ENCODE measurements at places on chromosomes 7 and 10.

GRCh38 chr7:91609525-91609924 lies 271.0 kb downstream of the MTERF1 start:
- DNase-seq: no peak

DNA sequence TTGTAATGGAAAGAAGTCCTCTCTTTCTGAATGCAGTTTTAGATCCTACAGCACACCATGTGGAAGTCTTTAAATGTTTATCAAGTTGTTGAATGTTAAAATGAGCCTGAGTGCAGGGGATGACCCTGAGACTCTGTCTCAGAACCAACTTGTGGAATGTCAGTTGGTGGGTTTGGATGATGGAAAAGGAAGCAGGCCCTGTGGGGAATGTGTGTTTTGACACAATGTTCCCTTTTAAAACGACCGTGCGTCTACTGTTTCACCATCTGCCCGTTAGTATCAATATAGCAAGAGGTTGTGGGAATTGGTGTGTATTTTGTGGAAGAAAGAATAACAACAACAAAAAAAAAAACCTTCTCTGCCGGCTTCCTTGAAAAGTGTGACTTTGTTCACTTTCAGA lies 8.3 kb downstream of the DYNC1I1 start:
- DNase-seq: no peak

DNA sequence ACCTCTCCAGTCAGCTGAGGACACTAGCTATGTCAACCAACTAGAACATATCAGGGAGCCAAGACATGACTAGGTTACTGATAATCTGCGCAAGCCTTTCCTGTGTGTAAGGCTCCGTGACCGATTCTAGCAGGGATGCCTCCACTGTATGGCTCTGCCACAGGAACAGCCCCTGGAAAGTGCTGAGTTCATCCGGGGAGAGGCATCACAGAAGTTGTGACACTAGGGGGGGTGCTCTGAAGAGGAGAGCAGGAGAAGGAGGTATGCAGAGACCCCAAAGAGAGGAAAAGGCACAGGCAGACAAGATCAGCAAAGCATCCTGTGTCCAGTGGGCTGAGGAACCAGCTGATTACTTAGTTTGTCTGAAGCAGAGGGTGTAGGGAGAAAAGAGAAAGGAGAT lies 13.5 kb downstream of the UPP1 start:
- no peak for DNase-seq

DNA sequence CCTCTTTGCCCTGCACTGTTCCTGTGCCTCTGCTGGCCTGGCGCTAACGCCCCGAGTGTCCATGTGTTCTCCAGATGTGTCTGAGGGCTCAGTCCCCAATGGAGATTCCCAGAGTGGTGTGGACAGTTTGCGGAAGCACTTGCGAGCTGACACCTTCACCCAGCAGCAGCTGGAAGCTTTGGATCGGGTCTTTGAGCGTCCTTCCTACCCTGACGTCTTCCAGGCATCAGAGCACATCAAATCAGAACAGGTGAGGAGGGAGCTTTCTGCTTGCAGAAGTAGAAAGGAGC lies 60.9 kb downstream of the PAX2 start:
- no peak for DNase-seq

- no peak for DNase-seq
Measured at GRCh38 chr7:29421010-29421956, 142.4 kb upstream of the PRR15 start.

- no peak for DNase-seq
Measured at GRCh38 chr7:114405427-114405826, 9.2 kb upstream of the FOXP2 start.

GRCh38 chr10:13758312-13758711 lies 171.5 kb downstream of the PRPF18 start:
- no peak for DNase-seq

GRCh38 chr7:34083440-34083839 lies 178.1 kb downstream of the BMPER start:
- no peak for DNase-seq

DNA sequence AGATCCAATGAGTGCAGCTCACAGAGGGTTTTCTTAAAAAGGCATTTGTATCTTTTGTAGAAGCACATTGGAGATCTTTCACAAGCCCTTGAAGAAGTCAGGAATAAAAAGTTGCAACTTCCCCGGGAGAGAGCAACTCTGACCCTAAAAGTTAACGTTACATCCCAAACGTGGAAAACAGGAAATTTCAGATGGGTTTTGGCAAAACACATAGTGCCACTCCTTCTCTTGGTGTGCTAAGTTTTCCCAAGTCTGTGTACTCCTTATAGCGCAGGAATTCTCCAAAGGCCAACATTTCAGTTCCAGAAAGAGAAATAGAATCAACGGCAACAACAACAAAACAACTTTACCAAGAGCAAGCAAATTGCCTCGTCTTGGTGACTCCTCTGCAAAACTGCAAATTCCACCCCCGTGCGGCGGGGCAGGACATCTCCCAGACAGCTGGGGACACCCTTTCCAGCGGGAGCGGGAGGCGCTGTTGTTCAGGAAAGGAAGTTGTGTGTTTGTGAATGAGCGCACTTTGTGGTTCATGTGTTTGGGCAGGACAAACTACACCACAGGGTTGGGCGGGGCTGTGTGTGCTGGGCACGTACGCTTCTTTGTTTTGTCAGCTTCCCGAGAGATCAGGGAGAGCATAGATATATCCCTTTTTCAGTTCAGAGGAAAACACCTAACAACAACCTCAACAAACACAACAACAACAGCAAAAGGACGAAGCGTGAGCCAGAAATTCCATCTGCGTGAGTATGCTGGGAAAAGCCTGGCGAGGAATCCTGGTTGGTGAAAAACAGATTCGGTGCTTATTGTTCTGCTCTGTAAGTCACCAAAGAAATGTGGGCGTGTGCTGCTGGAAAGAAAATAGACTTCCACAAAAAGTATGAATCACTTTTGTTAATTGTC lies 294.7 kb upstream of the PITRM1 start:
- no peak for DNase-seq

- DNase-seq: no peak
Measured at GRCh38 chr7:25522727-25523126, 294.4 kb upstream of the NPVF start.

- DNase-seq: no peak
Measured at GRCh38 chr7:150977382-150978125, 567 bp downstream of the KCNH2 start.

- DNase-seq: no peak
Measured at GRCh38 chr10:96228408-96228994, 42.9 kb downstream of the BLNK start.

DNA sequence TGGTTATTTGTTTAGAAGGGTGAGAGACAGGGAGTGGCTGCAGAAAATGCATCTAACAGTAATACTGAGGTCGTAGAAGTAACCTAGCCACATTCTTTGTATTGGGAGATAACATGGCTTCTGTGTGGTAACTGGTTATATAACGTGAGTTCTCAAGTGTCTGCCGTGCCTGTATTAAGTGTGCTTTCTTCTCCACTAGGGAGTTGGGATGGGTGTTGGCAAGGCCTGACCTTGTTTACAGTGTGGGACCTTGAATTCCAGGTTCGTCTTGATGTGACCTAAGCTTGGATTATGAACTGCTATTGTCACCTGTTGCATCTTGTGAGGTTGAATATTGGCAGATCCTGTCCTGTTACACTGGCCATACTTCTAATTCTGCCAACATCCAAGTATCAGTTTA lies 145.3 kb upstream of the NAMPT start:
- no peak for DNase-seq

DNA sequence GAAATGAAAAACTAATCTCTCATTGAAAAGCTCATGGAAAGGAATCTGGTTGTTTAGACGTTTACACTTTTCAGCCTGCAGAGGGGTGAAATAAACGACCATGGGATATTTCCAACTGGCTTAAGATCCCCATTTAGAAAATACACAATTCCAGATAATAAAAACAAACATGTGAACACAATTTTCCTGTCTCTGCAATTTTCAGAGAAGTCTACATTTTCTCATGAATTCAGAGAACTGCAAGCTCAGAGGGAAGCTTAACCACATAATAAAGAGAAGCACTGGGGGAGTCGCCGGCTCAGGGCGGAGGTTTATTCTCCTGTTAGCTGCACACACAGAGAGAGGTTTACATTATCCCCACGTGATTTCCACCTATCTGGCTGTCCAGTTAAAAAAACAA lies 215.2 kb downstream of the FANK1 start:
- no peak for DNase-seq

DNA sequence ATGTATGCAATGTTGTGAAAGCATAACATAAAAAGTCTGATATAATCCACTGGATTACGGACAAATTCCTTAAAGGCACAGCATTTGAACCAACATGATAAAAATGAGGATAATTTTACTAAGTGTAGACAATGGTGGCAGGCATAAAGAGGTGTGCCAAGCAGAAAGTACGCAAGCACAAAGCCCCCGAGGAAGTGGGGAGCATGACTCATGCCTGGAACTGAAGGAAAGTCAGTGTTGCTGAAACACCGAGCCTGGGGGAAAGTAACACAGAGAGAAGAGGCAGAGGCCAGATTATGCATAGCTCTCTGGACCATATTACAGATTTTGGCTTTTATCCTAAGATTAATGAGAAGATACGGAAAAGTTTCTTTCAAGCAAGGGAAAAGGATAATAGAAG lies 490.0 kb upstream of the PHF14 start:
- DNase-seq: no peak

GRCh38 chr10:6014241-6014761 lies 37.0 kb upstream of the IL15RA start:
- DNase-seq: peak; percentile 27

GRCh38 chr10:123995461-123996131 lies 97.8 kb downstream of the CHST15 start:
- no peak for DNase-seq

- DNase-seq: no peak
Measured at GRCh38 chr7:144771927-144772326, 63.9 kb downstream of the TPK1 start.

DNA sequence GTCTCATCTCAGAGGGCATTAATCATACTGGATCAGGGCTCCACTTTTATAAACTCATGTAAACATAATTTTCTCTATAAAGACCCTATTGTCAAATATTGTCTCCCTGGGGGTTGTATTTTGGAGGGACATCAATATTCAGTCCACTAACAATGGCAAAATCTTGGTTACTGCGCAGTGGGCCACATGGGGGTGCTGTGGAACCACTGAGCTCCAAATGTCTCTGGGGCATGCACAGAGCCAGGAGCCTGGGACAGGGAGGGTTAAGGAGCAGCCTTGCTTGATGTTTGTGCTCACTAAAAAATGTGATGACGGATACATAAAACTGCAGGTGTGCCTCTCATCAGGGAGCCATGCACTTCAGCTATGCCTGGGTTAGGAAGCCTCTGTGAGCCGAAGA lies 62.1 kb upstream of the PRSS58 start:
- no peak for DNase-seq

DNA sequence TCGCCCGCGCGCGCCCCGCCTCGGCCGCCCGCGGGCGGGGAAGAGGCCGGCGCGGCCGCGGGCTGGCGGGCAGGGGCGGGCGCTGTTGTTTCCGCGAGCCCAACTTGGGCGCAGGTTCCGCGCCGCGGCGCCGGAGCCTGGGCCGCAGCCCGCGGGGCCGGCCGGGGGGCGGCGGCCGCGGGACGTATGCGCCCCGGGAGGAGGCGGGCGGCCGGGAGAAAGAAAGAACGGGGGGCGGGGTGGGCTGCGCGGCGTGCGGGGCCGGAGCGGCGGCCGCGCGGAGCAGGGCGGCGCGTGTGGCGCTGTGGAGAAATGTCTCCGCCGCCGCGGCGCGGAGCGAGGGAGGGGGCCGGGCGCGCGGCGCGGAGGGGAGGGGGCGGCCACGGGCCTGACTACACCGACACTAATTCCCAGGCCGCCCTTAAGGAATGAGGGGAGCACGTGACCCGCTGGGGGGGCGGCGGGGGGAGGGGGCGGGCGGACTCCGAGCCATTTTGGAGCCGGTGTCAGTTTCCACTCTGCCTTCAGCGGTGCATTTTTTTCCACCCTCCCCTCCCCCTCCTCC lies at the start of gene BMI1:
TSS of gene BMI1 (plus strand) at position 509 of the 565 bp plus-strand sequence. CDS start 5,351 bp downstream, outside the sequence.
- no peak for DNase-seq

- DNase-seq: no peak
Measured at GRCh38 chr7:17104419-17104818, 194.0 kb upstream of the AHR start.

GRCh38 chr7:100693312-100694097 lies 545 bp downstream of the GIGYF1 start:
- DNase-seq: no peak

DNA sequence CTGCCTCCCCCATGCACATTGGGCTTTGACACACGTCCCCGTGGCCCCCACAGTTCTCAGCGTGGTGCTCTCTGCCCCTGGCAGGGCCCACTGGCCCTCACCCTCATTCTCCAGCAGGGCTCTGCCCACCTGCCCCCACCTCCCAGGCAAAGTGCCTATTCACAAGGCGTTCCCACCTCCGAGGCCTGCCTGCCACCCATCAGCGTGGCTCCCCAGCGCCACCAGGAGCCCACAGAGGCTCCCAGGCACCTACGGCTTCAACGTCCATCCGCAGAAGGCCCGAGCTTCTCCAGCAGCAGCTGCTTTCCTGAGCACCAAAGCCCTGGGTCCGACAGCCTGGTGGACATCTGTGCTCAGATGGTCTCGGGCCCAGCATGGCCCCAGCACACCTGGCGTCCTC lies 211.8 kb upstream of the PPP2R2D start:
- no peak for DNase-seq

GRCh38 chr7:155333346-155334234 lies 35.9 kb downstream of the INSIG1 start:
- no peak for DNase-seq

DNA sequence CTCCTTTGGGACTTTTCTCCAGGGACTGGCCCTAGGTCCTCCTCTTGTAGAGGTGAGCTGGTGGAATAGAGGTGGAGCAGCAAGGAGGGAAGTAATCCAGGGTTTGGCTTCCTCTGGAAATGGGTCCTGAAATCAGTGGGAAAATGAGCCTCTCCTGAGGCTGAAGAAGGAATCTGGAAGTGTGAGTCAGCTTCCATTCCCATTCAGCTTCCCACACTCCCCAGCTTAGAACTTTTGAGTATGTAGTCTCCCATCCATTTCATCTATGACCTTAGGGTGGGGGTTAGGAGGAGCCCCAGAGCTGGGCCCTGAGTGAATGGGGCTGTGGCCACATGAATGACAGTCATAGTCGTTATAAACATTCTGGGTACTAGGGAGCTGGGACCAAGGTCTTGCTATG lies 17.7 kb downstream of the LDB1 start:
- no peak for DNase-seq

GRCh38 chr10:102914781-102915180 lies 3.3 kb upstream of the CNNM2 start:
- no peak for DNase-seq

DNA sequence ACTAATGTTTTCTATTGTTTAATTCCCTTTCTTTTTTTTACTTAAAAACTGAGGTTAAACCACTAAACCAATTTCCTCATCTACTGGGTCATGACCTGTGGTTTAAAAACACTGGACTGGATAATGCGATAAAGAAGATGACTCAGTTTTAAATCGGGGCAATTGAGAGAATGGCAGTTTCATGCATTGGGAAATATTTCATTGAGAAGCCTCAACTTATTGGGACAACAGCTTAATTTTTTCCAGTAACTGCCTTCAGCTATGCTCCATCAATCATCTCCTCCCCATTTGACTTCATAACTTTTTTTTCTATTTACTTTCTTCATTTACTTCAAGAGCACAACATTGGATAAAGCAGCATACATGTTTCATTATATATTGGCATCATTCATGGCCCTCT lies 61.8 kb upstream of the MET start:
- DNase-seq: no peak

GRCh38 chr7:134031835-134032617 lies 95.1 kb upstream of the LRGUK start:
- DNase-seq: no peak
